A673 (cell line): ENCODE measurements at places on chromosomes 5 and 9. TPM values are rescaled to one million over a fixed set of nuclear protein-coding genes. Genes with fewer than 3 reads are reported as not detected.

GRCh38 chr5:81219389-81219788 is 13.7 kb upstream of the CKMT2 start:
- no peak overlapping the region for H3K4me3 ChIP-seq
- H3K27ac ChIP-seq, result no peak overlapping the region
- no peaks in the 10 kb centered on the region for H3K36me3 ChIP-seq

DNA sequence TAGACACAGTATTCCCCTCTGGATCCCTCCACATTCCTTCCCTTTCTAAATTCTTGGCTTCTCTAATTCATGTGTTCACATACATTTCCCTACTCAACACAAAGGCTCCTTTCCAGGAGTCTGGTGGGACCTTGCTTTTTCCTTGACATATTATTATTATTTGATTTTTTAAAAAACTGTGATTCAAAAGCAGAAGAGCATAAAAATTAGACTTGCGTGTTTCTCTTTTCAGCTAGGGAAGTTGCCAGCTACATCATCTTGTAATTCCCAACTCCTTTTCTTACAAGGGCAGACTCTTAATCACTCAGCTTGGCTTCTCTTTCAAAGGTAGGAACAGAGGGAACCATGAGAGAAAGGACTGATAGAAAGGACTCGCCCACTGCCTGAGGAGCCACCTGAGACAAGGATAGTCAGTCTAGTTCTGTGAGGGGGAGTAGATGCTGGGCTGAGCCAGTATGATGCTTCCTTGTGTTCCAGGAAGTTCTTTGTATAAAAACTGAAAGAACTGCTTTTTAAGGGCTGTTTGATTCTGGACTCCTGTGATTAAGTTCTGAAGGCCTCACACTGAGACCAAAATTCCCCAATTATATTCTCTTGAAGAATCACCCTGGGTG is 51.0 kb upstream of the DPYSL3 start:
- no peaks in the 10 kb centered on the region for H3K36me3 ChIP-seq
- DNase-seq, result peak; percentile 75
- H3K4me1 ChIP-seq, result peaks cover 5% of the 10 kb centered on the region
- no peaks in the 10 kb centered on the region for H3K27me3 ChIP-seq

Gene RANBP17
- not detected in 2 replicates for total RNA-seq

Gene CAVIN4
- total RNA-seq, result 3.9 and 5.0 TPM in 2 replicates

DNA sequence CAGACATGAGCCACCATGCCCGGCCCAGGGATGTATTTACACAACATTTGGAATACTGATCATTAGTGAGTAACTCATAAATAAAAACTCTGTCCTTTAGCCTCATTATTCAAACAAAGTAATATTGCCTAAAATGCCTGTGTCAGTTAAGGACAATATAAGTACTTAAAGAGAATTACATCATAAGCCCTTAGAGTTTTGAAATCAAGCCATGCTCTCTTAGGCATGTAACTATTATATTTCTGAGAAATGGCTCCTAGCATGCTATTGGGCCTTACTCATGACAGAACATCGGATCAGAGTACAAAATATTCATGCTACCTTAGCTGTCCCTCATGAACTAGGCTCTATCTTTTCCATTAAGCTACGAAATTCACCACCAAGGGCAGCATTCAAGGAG is 309.3 kb downstream of the CHSY3 start:
- no peak overlapping the region for H3K27ac ChIP-seq
- no peaks in the 10 kb centered on the region for H3K36me3 ChIP-seq
- H3K4me1 ChIP-seq, result no peaks in the 10 kb centered on the region
- no peak overlapping the region for H3K4me3 ChIP-seq
- H3K27me3 ChIP-seq, result no peaks in the 10 kb centered on the region

Gene NEUROG1
- total RNA-seq, result not detected in 2 replicates

DNA sequence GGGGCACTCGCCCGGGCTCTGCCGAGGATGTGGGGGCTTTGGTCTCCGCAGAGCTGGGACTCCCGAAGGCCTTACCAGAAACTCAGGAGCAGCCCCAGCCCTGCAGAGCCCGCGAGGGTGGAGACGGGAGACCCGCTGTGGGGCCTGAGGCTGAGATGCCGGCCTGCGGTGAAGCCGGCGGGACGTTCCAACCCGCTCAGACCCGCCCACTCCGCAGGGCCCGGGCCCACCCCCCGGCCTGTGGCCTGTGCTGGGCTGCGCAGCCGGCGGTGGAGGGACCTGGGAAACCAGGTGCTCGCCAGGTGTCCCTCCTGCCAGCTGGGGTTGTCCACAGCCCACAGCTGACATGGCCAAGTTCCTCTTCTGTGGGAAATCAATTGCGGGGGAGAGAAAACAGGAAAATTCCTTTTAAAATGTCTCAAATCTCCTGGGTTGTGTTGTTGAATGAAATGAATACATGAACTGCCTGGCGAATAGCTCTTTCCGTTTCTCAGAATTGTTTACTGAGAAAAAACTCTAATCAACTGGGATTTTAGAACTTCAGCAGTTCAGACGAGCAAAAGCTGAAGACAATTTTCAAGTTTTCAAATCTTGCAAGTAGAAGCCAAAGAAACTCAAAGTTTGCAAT is 49.0 kb upstream of the IRX4 start:
- no peaks in the 10 kb centered on the region for H3K36me3 ChIP-seq
- H3K4me1 ChIP-seq, result no peaks in the 10 kb centered on the region
- no peak for DNase-seq
- H3K27ac ChIP-seq, result no peak overlapping the region
- H3K4me3 ChIP-seq, result no peak overlapping the region
- H3K27me3 ChIP-seq, result peaks cover 83% of the 10 kb centered on the region

GRCh38 chr9:6779417-6780241 is 21.9 kb downstream of the KDM4C start:
- no peaks in the 10 kb centered on the region for H3K27me3 ChIP-seq
- H3K36me3 ChIP-seq, result no peaks in the 10 kb centered on the region
- no peaks in the 10 kb centered on the region for H3K4me1 ChIP-seq

- no peak overlapping the region for H3K4me3 ChIP-seq
- no peak for DNase-seq
- no peaks in the 10 kb centered on the region for H3K4me1 ChIP-seq
- H3K27ac ChIP-seq, result no peak overlapping the region
Measured at GRCh38 chr5:57243286-57244137, 69.7 kb downstream of the GPBP1 start.

Gene PBX3
- total RNA-seq, result 1.5 and 3.5 TPM in 2 replicates

Gene SPAAR
- total RNA-seq, result 0.37 TPM in 1 of 2 replicates, not detected in the other
